ENCODE measurements at places on chromosomes 5 and 9. TPM values are rescaled to one million over a fixed set of nuclear protein-coding genes. Genes with fewer than 3 reads are reported as not detected.

GRCh38 chr5:168772316-168772961, 193.3 kb upstream of the PANK3 start:
- no peak for DNase-seq

GRCh38 chr5:6355294-6355693, 23.1 kb downstream of the MED10 start:
- DNase-seq = no peak

DNA sequence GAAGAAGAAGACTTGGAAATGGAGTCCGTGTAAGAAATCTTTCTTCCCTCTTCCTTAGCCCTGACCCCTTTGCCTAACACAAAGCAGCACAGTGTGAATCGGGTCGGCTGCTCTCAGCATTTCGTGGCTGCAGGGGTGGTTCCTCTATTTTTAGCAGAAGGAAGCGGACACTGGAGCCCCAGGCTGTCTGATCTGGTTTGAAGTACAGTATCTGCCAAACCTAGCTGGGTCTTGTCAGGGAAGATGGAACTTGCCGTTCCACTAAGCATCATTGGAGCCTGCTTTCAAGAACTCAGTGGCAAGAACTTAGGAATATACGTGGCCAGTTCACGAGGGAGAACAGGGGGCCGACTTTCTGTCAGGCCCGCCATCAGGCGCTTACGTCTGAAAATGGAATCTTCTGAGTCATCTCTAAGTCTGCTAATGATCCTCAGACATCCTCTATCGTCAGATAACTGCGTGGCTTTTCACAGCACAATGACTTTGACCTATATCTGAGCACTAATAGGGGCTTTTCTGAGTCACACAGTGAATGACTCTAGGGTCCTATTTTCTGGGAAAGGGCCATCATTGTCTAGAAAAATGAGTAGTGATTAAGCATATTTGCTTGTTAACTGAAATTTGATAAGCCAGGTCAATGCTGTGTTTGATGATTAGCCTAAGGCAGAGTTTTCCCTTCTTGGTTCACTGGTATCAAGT, 43.3 kb upstream of the NCS1 start:
- DNase-seq = peak; percentile 99

The DNM1 gene
- total RNA-seq = 13.6 TPM

GRCh38 chr9:126672634-126673284, 59.0 kb downstream of the LMX1B start:
- DNase-seq = no peak

GRCh38 chr9:97983589-97984187, 547 bp downstream of the ANP32B start:
- peak; percentile 9 for DNase-seq

The OR2V2 gene
- total RNA-seq = not detected

The PCDHGA8 gene
- total RNA-seq = 2.2 TPM
